ENCODE measurements at places on chromosomes 13 and 19.

DNA sequence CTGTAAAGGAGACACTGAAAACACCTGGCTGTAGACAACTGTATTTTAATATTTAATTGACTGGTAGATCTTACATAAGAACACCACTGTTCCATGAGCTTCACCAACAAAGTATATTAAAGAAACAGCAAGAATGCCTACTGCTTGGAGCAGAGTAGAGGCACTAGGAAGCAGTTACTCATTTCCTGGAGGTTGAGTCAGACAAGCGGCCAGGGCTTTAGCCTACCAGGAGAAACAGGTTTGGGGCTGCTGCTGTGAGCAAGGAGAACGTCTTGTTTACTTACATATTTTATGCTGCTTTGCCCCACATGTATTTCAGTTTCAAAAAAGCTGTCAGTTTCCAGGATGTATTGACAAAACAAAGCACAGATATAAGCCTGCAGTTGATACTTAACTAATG, 33.4 kb downstream of the ALG5 start:
- DNase-seq = no peak

- DNase-seq = no peak
These were observed 6.8 kb downstream of the GPC5 start for GRCh38 chr13:91405240-91405639.

DNA sequence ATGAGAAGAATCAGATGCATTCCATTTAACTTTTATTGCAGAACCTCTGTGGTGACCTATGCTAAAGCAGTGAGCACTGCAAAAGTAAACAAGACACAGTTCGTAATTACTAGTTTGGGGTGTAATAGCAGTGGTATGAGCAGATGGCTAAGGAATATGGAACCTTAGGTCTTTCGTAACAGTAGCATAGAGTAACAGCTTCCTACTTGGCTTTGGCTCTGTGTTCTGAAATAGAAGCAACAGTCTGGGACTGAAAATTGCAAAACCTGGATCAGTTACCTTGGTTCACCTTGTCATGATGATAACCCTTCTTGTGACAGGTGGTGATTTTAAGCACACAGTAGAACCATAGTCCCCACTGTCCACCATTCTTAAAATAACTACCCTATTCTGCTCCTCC, 303.4 kb downstream of the GPC6 start:
- DNase-seq = no peak

DNA sequence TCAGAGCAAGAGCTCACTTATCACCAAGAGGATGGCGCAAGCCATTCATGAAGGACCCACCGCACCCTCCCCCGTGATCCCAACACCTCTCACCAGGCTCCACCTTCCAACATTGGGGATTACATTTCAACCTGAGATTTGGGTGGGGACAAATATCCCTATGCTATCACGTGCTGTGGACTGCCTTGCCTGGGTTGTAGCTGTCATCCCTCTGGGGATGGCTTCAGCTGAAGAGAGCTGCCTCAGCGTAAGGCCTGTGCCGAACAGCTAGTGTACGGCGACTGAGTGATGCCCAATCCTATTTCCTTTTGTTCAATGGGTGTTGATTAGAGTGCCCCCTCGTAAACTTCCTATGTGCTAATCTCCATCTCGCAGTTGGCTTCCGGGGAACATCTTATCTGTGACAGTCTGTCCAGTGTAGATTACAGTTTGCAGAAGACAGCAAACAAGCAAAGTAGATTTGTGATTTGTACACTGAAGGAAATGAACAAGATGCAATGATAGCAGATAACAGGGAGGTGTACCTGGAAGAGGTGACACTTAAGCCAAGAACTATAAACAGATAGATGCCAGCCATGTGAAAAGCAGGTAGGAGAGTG, 11.8 kb upstream of the RCBTB1 start:
- DNase-seq = no peak

DNA sequence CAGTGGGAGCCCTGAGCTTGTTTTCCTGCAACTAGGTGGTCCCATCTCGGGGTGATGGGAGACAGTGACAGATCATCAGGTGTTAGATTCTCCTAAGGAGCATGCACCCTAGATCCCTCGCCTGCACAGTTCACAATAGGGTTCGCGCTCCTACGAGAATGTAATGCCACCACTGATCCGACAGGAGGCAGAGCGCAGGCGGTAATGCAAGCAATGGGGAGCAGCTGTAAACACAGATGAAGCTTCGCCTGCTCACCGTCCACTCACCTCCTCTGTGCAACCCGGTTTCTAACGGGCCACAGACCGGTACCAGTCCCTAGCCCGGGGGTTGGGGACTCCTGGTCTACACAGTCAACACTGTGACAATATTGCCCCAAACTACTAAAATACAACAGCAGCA, 38.8 kb downstream of the CARD8 start:
- no peak for DNase-seq

DNA sequence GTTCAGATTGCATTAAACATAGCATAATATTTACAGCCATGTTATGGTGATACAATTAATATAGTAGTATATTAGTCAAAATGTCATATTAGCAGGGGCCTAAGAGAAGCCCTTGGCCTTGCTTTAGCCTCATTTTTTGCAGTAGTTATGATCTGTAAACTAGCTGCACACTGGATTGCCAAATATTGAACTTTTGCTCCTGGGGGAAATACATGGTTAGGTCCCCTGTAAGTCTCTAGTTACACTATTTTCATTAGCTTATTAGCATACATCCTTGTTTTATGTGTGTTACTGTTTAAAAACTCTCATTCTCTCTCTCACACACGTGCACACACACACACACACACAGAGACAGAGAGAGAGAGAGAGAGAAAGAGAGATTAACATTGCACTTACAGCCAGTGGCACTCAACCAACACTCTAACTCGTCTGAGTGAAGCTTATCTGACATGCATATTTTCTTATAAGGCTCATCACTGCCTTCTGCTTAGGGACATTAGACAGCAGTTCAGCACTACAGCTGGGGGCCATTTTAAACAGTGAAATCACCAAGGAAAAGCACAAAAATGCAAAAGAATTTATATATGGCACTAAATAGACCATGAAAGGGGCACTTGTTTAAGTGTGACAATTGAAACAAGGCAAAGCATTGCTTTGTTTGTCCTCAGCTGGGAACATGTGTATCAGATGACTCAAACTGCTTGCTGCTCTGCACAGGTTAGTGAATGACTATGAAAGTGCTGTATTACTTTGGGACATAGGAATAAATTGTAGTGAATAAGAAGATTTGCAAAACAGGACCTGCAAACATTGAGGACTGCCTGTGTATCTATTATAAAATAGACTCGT, 278.7 kb downstream of the GPC6 start:
- no peak for DNase-seq

DNA sequence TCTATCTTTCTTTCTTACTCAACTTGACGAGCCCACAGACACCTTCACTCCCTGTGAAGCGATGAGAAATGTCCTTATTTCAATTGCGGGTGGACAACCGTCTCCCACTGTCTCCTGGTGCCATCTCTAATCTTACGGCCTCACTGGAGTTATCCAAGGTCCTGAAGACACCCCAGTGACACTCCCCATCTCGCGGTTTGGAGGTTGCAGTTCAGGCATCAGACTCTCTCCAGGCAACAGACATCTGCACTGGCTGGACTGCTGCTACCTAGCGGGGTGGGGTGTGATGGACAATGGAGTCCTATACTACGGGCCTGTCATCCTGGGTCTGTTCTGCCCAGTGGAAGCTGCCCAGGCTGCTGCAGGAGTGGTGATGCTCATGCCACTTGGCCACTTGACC, 18.3 kb upstream of the IRS2 start:
- no peak for DNase-seq

GRCh38 chr19:57812226-57812625, 2.5 kb downstream of the ZNF552 start:
- DNase-seq = no peak

GRCh38 chr19:38359242-38360021, 14.9 kb upstream of the PSMD8 start:
- DNase-seq = no peak

DNA sequence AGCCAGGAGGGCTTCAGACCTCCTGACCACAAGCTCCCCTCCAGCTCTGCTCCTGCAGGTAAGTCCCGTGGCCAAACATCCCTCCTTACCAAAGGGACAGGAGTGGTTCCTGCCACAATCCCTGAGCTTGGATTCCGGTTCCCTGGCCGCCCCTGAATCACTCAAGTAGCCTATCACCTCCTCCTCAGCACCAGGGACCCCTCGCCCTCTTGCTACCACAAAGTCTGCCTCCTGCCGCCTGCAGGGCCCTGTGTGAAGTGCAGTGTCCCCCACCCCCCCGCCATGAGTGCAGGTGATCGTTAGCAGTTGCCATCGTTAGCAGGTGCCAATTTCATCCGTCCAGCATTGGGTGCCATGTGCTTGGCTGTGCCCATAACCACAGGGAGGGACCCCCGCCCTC, 40.8 kb upstream of the RANBP3 start:
- no peak for DNase-seq

- no peak for DNase-seq
These were observed 290.8 kb downstream of the FOXO1 start for GRCh38 chr13:40375489-40376171.

DNA sequence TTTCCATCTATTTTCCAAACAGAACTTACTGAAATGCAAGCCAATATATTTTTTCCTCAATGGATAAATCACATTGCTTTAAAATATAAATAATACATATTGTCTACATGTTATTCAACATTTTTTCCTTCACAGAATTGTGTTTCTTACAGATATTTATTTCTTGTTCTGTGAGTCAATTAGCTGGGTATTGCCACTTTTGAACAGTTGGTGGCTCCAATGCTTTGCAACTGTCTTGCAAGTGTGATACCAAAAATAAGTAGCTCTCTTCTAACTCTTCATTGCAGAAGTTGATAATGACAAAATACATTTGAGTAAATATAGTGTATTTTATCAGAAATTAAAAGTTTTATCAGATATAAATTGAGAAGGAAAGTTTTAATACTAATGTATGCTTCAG, 17.1 kb upstream of the GPC5 start:
- no peak for DNase-seq

DNA sequence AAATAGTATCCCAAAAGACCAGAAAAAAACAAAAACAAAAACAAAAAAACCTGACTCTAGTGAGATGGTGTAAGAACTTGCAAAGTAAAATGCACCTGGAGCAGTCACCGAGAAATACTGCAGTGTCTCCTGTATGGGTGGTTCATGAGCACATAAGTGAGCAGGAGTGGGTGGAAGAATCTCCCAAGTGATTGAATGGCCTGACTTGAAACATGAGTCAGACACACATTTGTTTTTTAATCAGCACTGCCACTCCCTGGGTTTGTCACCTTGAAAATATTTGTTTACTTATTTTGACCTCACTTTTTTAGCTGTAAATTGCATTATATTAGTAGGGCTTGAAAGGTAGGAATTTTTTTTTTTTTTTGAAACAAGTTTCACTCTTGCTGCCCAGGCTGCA, 2.0 kb downstream of the ZNF431 start:
- DNase-seq = no peak

DNA sequence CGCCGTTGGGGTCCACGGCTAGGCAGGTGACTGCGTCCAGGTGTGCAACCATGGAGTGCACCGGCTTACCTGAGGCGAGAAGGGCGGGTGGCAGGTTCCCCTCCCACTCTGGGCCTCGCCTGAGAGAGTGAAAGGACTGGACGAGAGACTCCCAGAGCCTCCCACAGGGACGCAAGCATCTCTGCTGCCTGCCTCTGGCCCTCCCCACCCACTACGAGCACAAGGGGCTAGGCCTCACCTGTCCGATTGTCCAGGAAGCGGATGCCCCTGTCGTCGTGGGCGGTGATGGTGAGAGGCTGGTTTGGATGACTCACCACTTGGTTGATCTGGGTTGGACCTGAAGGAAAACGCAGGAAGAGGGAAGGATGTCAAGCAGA, 5.1 kb upstream of the PRKD2 start:
- DNase-seq = no peak

DNA sequence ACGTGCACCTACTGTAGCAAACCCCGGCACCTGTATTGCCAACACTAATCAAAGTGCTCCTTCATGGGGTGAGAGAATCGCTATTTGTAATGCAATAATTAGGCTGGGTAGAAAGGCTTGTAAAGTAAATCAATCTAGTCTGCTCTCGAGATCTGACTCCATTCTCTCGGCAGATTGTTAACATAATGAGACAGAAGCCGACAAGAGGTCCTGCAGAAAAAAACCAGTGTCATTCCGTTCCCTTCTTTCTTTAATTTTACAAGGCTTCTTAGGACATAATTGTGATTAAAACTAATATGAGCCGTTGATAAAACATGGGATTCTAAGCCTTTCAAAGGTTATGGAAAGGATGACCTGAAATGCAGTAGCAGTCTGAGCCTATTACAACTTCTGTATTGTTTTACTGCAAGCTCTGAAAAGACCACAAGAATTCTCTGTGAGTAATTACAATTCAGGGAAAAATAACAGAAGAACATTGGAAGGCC, 530.0 kb downstream of the PCDH9 start:
- no peak for DNase-seq

DNA sequence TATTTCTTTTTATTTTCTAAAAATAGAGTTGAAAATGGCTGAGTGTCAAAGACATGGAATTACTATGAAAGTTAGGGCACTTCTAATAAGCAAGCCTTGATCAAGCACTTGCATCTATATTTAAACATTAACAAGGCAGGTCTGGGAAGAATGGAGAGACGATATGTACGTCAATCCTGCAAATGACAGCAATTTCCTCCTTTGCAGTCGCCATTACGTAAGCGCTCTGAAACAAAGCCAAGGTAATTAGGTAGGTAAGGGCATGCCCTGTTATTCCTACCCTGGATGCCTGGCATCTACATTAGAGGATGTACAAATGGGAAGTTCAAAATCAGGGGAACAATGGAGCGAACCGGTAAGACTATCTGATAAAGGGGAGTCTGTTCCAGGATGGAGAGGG, 664.0 kb upstream of the ARGLU1 start:
- no peak for DNase-seq

- DNase-seq = no peak
These were observed 436.7 kb downstream of the FGF9 start for GRCh38 chr13:22107549-22107948.

- no peak for DNase-seq
These were observed 475.9 kb upstream of the HTR2A start for GRCh38 chr13:47372751-47373150.

DNA sequence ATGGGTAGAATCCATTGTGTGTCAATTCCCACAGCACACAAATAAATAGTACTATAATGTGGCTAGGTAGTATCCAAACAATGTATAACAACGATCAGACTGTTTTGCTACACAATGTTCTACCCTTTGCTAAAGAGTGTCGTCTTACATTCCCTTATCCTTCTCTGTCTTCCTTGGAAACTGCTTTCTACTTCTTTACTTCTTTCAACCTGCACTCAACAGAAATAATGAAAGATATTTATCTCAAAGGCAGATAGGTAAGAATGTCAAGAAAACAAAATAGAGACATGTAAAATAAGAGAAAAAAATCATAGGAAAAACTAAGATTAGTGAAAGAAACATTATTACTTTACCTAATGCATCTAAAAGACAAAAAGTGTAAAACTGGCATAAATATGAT, 814.7 kb downstream of the PCDH9 start:
- DNase-seq = no peak

DNA sequence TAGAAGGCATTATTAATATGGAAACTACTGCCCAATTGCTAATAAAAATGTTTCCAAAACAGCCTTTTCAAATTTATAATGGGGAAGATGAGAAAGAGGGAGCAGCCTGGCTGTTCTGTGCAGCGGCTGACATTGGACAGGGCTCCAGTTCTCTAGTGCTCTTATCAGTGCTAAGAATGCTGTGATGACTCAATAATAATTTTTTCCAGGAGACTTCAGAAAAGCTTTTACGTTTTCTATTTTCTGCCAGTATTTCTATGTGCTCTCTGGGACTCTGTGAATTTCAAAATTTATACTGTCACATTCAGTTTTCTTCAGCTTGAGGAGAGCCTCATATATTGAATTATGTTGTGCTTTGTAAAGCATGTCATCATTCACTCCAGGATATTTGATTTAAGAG, 209.6 kb downstream of the VWA8 start:
- DNase-seq = no peak

- no peak for DNase-seq
These were observed 389.5 kb downstream of the PCDH9 start for GRCh38 chr13:66840621-66841020.
